ENCODE measurements at places on chromosomes 5 and 9.

GRCh38 chr5:72817076-72817481 lies 618 bp downstream of the TNPO1 start:
- peak; percentile 8 for DNase-seq

- no peak for DNase-seq
Observed at GRCh38 chr9:125470189-125470588, 208.6 kb downstream of the GAPVD1 start.

GRCh38 chr5:79235634-79236361 lies at the start of gene JMY:
Gene JMY (plus strand): TSS chr5:79236131. CDS start chr5:79236651, 520 bp downstream.
- DNase-seq: peak; percentile 73

DNA sequence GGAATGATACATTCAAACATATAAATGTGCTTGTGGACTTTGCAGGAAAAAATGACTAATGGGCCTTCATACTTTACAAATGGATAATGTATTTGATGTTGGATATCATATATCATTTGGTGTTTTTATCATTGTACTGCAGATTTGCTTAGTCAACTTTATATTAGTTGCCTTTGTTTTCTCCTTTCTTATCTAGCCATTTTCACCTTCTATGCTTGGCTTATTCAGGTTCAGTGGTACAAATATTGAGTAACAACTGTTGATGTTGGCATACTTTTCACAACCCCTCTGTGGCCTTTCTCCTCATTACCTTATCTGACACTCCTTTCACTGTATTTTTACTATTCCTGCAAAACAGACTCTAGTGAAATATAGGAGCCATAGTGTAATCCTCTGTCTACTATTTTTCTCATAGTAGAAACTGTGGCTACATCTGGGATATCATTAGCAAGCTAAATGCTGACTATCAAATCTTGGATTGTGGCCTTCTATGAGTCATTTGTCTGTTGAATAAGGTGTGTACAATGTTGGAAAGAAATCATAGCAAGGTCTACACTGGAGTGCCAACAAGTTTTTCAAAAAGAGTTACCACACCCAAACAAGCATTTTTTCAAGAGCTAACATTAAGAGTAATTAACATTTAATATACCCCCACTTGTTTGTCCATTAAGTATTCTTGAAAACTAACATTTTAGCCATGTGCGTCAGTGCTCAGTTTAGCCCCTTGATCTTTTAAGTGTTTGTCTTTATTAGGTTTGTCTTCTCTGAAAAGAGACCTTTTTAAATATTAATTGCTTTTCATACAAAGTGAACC lies 330.1 kb downstream of the ADGRV1 start:
- no peak for DNase-seq

DNA sequence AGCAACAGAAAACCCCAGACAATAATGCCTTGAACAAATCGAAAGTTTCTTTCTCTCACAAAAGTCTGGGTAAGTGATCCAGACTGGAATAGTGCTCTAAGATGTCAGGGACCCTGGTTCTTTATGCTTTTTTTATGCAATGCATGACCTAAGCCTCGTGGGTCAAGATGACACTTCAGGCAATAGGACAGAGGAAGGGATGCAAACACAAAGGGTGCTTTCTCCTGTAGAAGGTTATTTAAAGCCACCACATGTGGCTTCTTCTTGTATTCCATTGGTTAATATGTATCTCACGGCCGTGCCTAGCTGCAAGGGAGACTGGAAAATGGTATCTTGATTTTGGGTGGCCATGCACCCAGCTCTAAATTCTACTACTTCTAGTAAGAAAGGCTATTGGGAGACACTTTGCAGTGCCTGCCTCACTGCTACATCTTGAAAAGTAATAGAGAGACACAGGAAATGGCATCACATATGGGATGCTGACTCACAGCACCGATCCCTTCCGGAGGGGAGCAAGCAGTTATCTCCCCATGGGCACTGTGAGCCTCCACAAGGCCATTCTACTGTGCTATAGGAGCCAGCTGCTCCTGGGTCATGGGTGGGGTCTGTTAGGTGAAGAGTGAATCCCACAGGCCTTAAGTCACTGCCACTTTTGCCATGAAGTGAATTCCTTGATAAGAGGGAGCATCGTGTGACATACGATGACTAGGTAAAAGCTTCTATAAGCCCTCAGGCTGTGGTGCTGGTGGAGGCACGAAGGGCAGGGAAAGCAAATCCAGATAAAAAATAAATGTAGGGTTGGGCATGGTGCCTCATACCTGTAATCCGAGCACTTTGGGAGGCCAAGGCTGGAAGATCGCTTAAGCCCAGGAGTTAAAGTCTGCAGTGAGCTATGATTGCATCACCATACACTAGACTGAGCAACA lies 32.5 kb upstream of the RAB14 start:
- no peak for DNase-seq
